K562 (cell line): ENCODE measurements at places on chromosomes 5 and 9.

DNA sequence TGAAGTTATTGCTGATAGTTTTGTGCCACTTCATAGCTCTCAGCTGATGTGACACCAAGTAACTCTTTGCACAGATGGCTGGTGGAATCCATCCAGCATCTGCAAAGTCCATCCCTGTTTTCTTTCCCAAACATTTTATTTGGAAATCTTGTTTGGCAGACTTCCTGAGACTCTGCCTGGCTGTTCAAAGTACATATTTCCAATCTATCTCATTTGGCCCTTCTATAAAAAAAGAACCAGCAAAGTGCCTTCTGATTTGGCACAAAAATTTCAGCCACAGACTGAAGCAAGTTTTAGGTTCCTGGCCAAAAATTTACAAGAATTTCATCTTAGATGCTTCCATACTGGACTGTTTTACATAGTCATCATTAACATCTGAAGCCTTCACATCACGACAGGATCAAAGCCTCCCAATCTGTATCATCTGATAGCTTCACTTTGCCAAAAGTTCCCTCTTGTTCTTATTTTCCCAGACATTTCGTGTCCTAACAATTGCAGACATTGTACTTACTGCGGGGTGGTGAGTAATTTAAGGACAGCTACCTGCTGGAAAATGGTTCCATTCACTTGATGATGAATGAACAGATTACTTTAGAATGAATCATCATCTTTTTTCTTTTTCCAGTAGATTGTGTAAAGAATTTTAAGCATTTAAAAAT lies 377.3 kb downstream of the KIAA0825 start:
- DNase-seq: no peak

DNA sequence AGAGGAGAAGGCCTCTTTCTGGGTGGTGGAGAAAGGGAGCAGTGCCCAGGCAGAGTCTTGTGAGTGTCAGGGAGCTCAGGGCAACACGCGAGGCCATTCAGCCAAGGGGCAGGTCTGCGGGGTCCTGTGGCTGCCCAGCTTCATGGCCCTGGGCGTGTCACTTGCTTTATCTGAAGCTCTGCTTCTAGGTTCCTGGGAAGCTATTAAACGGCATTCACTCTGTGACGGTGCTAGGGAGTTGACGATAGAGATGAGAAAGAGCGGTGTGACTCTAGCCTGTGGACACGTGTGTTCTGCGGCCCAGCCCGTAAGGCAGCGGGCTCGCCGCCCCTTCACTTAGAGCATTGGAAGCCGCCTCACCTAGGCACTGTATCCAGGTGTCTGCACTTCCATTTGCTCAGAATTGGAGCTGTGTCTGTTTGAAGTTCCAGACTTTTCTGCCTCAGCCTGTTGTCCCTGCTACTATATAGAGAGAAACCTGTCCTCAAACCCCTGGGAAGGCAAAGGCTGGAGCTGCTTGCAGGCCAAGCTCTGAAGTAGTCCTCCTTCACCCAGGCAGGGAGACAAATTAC lies 88.3 kb downstream of the PHF2 start:
- no peak for DNase-seq

DNA sequence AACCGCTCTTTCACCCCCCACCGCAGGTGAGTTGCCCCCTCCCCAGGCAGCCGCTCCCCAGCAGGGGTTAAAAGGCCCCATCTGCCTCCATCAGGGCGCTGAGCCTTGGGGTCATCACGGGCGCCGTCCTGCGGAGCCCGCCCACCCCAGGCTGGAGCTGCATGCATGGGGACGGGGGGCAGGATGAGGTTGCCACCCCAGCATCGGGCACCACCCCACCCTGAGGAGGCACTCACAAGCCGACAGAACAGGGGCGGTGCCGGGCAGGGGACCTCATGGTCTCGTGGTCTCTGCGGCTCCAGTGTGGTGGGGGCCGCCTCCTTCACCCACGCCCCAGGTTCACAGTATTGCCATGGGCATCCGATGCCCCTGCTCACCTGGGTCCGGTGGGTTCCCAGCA lies 16.5 kb downstream of the PTGES start:
- DNase-seq: no peak

DNA sequence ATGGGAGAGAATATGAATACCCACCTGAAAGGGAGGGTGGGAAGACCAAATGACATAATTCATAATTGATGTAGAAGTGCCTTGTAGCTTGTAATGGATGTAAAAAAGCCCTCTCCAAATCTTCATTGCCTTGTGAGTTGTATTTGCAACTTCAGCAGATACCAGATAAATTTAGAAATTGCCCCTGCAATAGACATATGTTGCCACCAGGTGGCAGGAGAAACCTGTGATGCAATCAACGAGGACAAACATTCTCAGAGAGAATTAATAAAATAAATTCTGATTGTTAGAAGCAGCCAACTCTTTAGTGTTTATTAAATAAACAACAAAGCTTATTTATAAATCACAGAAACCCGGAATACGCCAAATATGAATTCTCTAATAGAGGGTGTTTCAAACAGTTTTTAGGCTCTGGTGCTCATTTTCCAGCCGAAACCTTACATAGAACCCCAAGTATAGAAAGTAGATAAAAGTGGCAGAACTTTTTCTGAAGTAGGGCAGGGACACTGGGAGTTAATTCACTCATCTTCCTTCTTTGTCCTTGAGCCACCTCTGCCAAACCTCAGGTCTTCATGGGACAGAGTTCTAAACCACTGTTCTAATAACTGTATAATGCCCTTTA lies 147.8 kb downstream of the TMEM38B start:
- peak; percentile 51 for DNase-seq

DNA sequence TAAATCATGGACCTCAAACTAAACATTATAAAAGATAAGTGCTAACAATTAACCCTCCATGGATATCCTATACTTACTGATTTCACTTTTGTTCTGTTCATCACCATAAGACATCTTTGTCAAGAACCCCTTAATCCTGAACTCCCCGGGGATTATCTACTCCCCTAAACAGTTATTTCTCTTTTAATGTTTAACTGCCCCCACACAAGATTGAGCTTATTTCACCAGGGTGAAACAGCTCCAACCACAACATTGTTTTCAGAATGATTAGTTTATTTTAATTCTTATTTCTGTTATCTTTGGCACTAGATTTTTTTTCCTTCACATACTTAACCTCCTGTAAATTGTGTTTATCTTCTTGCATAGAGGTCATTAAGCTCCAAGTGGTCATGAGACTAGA lies 103.2 kb upstream of the HCN1 start:
- no peak for DNase-seq

DNA sequence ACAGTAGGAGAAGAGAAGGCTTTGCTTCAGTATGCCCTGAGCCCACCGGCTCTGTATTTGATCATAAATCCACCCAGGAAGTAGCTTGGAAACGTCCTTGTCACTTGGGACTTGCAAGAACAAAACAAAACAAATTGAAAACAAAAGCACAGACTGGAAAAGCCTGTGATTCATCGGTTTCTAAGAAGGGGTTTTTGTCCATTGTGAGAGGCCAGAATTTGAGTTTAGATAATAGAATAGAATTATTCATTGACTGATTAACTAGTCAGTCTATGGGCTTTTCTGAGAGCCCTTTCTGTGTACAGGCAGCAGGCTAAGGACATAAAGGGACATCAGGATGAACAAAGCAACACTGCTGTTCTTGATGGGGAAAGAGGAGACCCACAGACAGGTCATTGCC lies 424.8 kb downstream of the IRX1 start:
- DNase-seq: no peak

- no peak for DNase-seq
Observed at GRCh38 chr9:114289571-114290481, 33.1 kb upstream of the ORM1 start.

DNA sequence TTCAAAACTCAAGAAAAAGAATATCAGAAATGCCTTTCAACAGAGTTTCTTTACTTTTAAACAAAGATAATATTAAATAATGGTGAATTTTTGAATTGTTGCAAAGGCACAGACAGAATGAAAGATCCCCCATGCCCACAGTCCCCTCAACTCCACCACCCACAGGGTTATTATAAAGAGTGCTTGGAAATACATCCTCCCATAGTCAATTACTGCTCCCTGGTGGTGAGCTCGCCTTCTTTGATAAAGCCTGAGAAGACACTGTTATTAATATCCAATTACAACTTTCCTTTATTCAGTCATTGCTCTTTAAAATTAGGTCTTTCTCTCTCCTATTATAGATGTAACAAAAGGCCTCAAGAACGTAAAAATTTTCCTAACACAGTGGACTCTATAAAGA lies 490.2 kb upstream of the RORB start:
- DNase-seq: no peak

DNA sequence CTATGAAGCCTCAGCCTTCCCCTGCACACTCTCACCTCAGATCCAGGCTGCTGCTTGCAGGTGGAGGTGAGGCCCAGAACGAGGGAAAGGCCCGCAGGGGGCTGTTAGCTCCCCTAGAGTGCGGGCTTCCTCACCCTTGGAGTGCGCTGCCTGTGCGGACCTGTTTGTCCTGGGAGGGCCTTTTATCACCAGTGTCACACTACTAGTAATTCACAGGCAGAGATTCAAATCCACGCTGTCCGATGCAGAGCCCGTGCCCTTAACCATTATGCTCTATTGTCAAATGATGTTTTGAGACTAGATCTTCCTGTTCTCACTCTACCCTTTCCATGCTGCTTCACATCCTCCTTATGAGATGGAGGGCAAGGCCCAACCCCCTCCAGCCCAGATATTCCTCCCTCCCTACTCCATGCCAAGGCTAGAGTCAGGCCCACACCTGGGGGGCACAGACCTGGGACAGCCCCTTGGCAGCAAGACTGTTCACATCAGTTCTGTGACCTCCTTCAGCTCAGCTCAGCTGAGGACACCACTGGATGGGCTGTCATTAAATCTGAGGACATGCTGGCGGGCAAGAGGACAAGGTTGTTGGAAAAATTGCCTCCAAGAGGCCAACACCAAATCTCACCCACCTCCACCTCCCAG lies 112.8 kb upstream of the SPOCK1 start:
- DNase-seq: no peak

- no peak for DNase-seq
Observed at GRCh38 chr5:68440651-68441050, 225.1 kb downstream of the PIK3R1 start.

- peak; percentile 91 for DNase-seq
Observed at GRCh38 chr9:129584136-129584535, 36.8 kb downstream of the C9orf50 start.

- no peak for DNase-seq
Observed at GRCh38 chr9:111151537-111151936, 113.3 kb upstream of the LPAR1 start.

DNA sequence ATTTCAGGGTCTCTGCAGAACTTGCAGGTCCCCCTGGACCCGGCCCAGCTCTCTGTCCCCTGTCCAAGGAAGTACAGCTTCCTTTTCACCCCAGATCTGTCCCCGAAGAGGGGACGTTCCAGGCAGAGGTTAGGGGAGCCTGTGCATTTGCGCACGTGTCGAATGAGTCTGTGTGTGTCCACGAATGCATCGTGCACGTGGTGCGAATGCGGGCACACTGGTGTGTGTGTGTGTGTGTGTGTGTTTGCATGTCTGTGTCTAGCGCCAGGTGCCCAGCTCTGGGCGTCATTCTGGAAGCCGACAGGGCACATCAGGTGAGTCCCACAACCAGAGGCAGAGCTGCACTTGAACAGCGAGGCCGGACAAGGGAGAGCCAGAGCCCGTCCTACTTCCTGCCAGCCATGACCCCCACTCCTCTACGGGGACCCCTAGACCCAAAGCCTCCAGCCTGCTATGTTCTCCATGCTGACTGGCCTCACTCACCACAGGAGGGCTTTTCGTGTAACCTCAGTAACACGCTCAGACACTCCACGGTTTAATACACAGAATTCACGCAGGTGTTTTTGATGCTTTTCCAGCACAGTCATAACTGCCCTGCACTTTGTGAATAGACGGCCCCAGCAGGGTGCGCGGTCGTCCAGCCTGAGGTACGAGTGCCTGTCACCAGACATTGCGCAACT lies 41.3 kb upstream of the CACNA1B start:
- DNase-seq: no peak

DNA sequence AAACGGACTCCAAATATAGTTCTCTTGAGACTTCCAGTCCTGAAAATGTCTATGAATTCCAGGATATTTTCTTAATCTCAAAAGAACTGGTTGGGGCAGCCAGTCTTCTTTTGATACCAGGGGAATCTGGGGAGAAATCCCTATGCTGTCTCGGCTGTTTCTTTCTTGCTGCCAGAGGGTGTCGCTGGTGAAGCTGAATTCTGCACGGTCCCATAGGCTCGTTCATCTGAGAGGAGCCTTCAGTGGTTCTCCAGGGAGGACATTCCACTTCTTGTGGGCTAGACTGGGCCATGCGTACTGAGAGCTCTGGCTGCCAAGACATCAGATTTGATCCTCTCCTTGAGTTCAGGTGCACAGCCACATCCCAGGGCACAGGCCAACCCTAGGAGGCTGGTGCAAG lies 155.0 kb upstream of the CLINT1 start:
- no peak for DNase-seq

GRCh38 chr9:92503156-92503555 lies 20.9 kb upstream of the ASPN start:
- no peak for DNase-seq

DNA sequence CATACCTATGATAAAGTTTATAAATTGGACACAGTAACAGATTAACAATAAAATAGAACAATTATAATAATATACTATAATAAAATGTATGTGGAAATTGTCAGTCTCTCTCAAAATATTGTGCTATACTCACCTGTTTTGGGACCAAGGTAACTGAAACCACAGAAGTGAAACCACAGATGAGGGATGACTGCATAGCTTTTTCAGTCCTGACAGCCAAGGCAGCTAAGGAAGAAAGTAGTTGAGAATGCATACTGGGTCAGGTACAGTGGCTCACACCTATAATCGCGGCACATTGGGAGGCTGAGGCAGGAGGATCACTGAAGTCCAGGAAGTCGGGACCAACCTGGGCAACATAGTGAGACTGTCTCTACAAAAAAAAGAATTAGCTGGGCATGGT lies 8.9 kb downstream of the SRP19 start:
- DNase-seq: no peak

DNA sequence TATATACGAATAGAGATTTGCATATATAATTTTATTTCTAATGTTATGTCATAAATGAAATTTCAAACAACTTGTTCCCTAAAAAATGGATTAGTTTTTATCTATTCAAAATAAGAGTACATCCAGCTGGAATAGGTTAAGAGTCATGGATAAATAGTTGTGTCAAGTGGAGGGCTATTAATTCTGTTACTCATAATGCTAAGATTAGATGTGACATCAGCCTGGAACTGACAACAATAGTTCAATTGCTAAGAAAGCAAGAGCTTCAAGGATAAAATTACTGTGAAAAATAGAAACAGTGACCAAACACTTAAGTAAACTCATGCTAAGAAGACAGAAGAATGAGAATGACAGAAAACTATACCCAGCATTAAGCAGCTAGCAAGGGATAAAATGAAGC lies 92.2 kb upstream of the CDH9 start:
- no peak for DNase-seq
